ENCODE measurements at places on chromosomes 7 and 10.

DNA sequence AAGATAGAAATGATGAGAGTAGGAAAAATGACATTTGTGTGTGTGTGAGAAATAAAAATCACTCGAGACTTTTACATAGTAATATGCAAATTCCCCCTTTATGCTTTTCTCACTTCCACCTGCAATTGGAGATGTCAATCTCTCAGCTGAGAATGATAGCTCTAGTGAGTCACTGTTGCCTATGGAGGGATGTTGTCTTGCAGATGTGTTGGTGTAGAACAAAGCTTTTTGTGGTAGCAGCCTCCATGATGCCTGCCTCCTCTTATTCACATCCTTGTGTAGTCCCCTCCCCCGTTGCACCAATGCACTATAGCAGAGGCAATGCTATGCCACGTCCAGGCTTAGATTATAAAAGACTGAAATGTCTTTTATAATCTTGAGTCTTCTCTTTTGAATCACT is 33.8 kb downstream of the SPAG6 start:
- peak; percentile 45 for DNase-seq

GRCh38 chr10:1570416-1571051 is 166.8 kb downstream of the ADARB2 start:
- no peak for DNase-seq

- no peak for DNase-seq
Observed at GRCh38 chr10:104417637-104418292, 64.1 kb downstream of the CFAP58 start.

DNA sequence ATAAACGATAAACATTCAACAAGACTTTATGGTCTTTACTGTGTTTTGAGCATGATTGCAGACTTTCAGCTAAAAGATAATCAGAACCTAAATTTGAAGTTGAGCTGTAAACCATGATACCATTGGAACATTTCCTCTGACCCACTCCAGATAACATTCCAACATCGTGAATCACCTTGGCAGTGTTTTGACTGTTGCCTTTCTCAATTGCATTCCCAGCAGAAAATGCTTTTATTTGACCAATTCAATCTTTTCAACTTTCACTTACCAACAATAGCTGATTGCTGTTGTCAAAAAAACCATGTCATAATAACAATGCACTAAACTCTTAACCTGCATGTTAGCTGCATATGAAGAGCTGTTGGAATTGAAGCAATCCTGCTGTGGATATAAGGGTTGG is 165.5 kb downstream of the MDFIC start:
- DNase-seq: no peak

DNA sequence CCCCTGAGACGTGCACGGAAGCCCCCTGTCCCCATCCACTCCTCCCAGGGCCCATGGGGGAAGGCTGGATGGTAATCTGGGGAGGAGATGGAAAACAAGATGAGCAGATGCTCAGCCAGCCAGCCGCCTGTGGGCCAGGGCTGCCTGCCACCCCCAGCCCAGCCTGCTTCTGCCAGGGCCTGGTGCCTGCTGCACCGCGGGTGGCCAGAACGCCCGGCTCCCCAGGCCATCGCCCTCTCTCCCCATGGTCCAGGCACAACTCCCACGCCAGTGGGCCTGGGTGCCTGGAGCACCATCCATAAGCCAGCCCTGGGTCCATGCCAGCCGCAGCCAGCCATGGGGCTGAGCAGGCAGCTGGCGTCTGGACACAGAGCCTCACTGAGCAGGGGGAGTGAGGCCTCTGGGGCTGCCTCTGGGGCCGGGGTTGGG is 57.2 kb upstream of the ELN start:
- DNase-seq: no peak
